Transverse colon (tissue), 4 donors: ENCODE measurements at places on chromosomes 11 and 22. TPM values are rescaled to one million over a fixed set of nuclear protein-coding genes. Genes with fewer than 3 reads are reported as not detected.

Gene CCDC188
- total RNA-seq: not detected

- no peaks in the 10 kb centered on the region for H3K36me3 ChIP-seq
- DNase-seq: peak; percentile 22
- H3K4me3 ChIP-seq: no peak overlapping the region
Observed at GRCh38 chr22:26648011-26648497, 9.3 kb upstream of the MIAT start.

Gene VSIG10L2
- total RNA-seq: not detected

- DNase-seq: no peak
- H3K27me3 ChIP-seq: no peaks in the 10 kb centered on the region
- H3K4me1 ChIP-seq: no peaks in the 10 kb centered on the region
- no peak overlapping the region for H3K4me3 ChIP-seq
Observed at GRCh38 chr11:23856654-23857053, 640.2 kb upstream of the LUZP2 start.

DNA sequence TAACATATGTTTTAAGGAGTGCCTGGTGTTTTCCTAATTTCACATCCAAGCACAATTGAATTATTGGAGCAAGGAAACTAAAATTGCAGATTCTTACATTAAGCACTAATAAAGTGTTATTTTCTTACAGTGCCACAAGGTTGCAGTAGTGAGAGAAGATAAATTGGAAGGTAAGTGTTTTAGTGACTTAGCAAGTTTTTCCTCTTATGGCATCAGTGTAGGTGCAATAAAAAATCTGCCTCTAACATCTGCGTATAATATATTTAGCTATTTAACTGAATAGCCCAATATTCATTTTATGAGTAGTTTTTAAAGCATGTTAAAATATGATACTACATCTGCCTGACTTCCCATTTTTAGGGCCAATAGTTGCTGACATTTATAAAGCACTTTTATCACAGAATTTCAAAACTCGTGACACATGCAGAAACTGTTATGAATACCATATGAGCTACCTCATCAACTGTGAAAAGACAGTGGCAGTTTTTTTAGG, 19.0 kb downstream of the POLD3 start:
- no peak for DNase-seq
- peaks cover 5% of the 10 kb centered on the region for H3K4me1 ChIP-seq
- H3K27ac ChIP-seq: peak overlapping the region; percentile 75
- no peaks in the 10 kb centered on the region for H3K27me3 ChIP-seq

Gene LGR4
- 165 TPM for total RNA-seq

DNA sequence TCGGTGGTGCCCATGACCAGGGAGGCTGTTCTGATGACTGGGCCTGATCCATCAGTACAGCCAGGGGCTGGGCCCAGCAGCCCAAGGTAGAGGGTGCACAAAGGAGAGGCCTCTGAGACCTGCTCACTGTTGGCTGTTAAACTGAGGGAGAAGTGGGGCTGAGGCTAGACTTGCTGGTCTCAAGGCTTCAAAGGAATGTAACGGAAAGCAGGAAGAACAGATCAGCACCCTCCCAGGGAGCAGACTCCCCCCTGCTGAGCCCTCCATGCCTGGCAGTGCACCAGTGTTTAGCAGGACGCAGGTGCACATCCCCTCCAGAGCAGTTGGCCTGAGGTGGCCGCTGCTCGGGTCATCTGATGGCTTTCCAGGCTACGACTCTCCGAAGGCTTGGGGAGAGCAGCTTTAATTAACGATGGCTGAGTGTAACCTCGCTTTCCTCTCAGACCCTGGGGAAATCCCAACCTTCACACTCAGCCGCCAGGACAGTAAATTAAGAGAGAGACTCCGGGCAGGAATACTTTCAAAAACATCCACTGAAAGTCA, 255.7 kb upstream of the NARS2 start:
- H3K36me3 ChIP-seq: no peaks in the 10 kb centered on the region
- DNase-seq: no peak
- H3K27me3 ChIP-seq: no peaks in the 10 kb centered on the region
- H3K4me1 ChIP-seq: no peaks in the 10 kb centered on the region
- no peak overlapping the region for H3K27ac ChIP-seq

GRCh38 chr22:22397875-22398524, 110.5 kb downstream of the ZNF280B start:
- no peaks in the 10 kb centered on the region for H3K4me1 ChIP-seq
- no peak overlapping the region for H3K4me3 ChIP-seq
- no peak for DNase-seq
- no peaks in the 10 kb centered on the region for H3K36me3 ChIP-seq
- no peaks in the 10 kb centered on the region for H3K27me3 ChIP-seq
- H3K27ac ChIP-seq: no peak overlapping the region

Gene FERMT3
- total RNA-seq: 63.3 TPM

DNA sequence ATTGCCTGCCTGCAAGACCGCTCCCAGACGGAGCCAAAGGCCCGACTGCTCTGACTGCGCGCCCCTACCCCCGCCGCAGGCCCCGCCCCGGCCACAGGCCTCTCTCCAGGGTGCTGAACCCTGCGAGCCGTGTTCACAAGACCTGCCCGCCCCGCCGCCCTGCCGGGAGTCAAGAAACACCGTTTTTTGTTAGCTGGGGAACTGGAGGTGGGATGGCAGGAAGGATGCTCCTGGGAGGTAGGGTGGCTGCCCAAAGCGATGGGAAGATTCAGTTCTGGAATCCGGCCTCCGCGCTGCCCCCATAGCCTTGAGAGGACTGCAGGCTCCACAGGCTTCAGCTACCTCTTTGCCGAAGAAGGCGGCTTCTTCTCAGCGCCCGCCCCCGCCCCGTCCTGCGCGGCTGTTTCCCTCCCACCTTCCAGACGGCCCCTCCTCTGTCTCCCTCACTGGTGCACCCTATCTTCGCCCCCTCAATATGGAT, 2.7 kb upstream of the PDE2A start:
- no peaks in the 10 kb centered on the region for H3K4me1 ChIP-seq
- no peaks in the 10 kb centered on the region for H3K36me3 ChIP-seq
- DNase-seq: peak; percentile 37
- no peak overlapping the region for H3K4me3 ChIP-seq

- H3K4me1 ChIP-seq: peaks cover 11% of the 10 kb centered on the region
- no peak for DNase-seq
- H3K36me3 ChIP-seq: no peaks in the 10 kb centered on the region
- no peak overlapping the region for H3K27ac ChIP-seq
- no peaks in the 10 kb centered on the region for H3K27me3 ChIP-seq
Observed at GRCh38 chr11:61516675-61517572, 8.4 kb downstream of the LRRC10B start.

DNA sequence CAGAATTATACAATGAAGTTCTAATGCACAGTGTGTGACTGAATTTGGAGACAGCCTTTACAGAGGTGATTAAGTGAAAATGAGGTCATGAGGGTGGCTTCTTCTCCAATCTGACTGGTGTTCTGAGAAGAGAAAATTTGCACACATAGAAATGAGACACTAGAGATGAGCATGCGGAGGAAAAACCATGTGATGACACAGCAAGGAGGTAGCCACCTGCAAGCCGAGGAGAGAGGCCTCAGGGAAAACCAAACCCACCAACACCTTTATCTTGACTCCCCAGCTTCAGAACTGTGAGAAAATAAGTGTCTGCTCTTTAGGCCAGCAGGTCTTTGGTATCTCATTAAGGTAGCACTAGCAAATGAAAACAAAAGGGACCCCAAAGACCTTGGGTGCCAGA, 93.2 kb downstream of the GGTLC2 start:
- no peaks in the 10 kb centered on the region for H3K36me3 ChIP-seq
- H3K27ac ChIP-seq: no peak overlapping the region
- no peak for DNase-seq
- H3K4me1 ChIP-seq: no peaks in the 10 kb centered on the region
- H3K4me3 ChIP-seq: no peak overlapping the region
- peaks cover 4% of the 10 kb centered on the region for H3K27me3 ChIP-seq

DNA sequence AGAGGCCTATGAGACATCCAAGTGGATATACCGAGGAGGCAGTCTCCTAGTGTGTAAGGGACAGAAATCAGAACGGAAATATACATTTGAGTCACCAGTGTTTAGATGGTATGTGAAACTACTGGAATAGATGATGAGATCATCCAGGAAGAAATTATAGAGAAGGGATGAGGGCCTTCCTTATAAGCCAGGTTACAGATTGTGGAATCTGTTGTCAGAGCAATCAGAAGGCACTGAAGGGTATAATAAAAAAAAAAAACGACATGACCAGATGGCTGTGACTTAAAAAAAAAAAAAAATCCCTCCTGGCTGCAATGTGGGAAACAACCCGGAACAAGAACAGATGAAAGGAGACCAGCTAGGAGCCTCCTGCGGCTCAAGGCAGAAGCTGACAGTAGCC, 2.7 kb downstream of the MAJIN start:
- DNase-seq: peak; percentile 20
- no peaks in the 10 kb centered on the region for H3K36me3 ChIP-seq
- H3K4me3 ChIP-seq: no peak overlapping the region
- peak overlapping the region; percentile 76 for H3K27ac ChIP-seq

- peak overlapping the region; percentile 73 for H3K27ac ChIP-seq
- H3K36me3 ChIP-seq: no peaks in the 10 kb centered on the region
- peak overlapping the region; percentile 7 for H3K4me3 ChIP-seq
- H3K4me1 ChIP-seq: peaks cover 10% of the 10 kb centered on the region
- H3K27me3 ChIP-seq: no peaks in the 10 kb centered on the region
Observed at GRCh38 chr22:30695351-30695851, 727 bp downstream of the OSBP2 start.

- H3K36me3 ChIP-seq: no peaks in the 10 kb centered on the region
- no peak for DNase-seq
- peak overlapping the region; percentile 14 for H3K27ac ChIP-seq
- no peak overlapping the region for H3K4me3 ChIP-seq
Observed at GRCh38 chr11:58921778-58922390, 17.4 kb upstream of the GLYATL1 start.

DNA sequence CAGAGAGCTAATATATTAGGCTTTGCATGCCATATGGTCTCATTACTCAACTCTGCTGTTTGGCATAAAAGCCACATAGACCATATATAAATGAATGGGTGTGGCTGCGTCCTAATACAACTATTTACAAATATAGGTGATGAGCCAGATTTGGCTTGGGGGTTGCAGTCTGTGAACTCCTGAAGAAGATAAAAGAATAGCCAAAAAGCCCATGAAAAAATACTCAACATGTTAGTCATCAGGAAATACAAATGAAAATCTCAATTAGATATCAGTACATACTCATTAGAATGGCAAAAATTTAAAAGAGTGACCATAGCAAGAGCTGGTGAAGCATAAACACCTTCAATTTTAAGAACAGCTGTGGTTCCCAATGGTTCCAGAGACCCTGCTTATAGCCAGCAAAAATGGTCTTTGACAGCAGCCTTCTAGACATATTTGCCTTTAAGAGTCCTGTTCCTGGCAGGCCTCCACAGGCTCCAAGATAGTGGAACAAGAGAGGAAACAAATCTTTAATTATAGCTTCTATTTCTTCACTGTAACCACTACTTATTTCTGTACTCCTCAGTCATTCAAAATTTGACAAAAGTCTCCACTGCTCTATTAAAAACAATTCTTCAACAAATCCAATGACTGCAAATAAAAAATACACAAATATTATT, 16.1 kb downstream of the C2CD3 start:
- H3K4me1 ChIP-seq: no peaks in the 10 kb centered on the region
- H3K27ac ChIP-seq: no peak overlapping the region
- no peak overlapping the region for H3K4me3 ChIP-seq
- H3K27me3 ChIP-seq: no peaks in the 10 kb centered on the region
- H3K36me3 ChIP-seq: no peaks in the 10 kb centered on the region

DNA sequence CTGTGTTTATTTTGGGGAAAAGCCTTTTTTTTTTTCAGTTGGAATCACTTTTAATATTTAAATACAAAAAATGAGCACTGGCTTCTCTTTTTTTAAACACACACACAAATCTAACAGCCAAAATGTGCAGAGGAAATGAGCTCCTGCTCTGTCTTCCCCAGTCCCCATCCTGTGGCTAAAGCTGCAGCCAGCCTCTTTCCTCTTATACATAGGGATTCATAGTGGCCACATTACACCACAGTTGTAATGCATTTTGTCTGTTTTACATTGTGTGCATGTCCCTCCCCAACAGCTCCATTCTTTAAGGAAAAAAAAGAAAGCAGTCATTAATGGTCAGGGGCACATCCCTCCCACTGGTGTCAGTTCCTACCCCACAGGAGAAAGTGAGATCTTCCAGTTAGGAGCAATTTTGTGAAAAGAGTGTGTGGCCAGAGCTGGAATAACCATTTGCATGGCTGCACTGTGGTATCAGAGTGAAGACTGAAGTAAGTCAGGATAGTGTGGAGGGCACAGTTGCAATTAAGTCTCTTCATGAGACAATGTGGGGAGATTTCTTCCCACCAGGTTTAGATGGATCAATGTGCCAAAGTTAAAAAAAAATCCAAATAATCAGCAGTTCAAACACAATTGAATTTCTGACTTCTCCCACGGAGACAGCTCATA, 220.6 kb downstream of the TMEM135 start:
- no peaks in the 10 kb centered on the region for H3K4me1 ChIP-seq
- no peak for DNase-seq
- H3K27ac ChIP-seq: no peak overlapping the region
- no peaks in the 10 kb centered on the region for H3K27me3 ChIP-seq
